ENCODE measurements at places on chromosomes 2 and 18. TPM values are rescaled to one million over a fixed set of nuclear protein-coding genes. Genes with fewer than 3 reads are reported as not detected.

GRCh38 chr2:8682719-8683667 lies 1.1 kb downstream of the ID2 start:
- no peak for DNase-seq

GRCh38 chr2:85705680-85706039 lies 11.5 kb downstream of the GNLY start:
- DNase-seq, result no peak

GRCh38 chr18:76518123-76518859 lies 23.2 kb upstream of the ZNF516 start:
- peak; percentile 49 for DNase-seq

GRCh38 chr18:62991959-62992358 lies 276.6 kb downstream of the PHLPP1 start:
- DNase-seq, result no peak

The NR4A2 gene
- 7.8 TPM for total RNA-seq

The AQP12A gene
- not detected for total RNA-seq
